Psoas muscle (tissue), 8 donors: ENCODE measurements at places on chromosomes 2 and 18. TPM values are rescaled to one million over a fixed set of nuclear protein-coding genes. Genes with fewer than 3 reads are reported as not detected.

The SKOR2 gene
- total RNA-seq: not detected

DNA sequence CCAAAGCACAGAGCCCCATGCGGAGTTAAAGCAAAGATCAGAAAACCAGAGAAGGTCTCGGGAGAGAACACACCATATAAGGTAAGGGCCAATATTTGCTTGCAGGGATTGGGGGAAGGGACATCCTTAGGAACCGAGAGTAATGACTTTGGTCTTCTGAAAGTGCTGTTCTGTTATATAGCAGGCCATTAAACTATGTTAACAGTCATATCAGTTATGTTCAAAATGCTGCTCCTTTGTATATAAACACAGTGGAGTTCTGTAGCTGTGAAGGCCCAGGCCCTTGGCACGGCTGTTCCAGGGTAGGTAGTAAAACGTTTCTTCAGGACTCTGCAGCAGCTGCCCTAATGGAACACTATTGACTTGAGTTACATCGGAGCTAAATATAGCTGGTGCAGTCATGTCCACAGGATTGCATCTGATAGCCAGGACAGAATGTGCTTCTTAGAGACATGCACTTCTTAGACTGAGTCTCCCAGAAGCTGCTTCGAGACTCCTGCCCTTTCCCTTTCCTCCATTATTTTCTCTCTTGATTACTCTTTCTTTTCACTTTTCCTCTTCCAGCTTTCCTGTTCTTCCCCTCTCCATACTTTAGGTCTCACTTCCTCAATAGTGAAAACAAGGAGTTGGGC lies 122.4 kb downstream of the SETBP1 start:
- peak; percentile 79 for DNase-seq
- peaks cover 79% of the 10 kb centered on the region for H3K4me1 ChIP-seq
- no peaks in the 10 kb centered on the region for H3K36me3 ChIP-seq
- H3K4me3 ChIP-seq: peak overlapping the region; percentile 54
- no peaks in the 10 kb centered on the region for H3K27me3 ChIP-seq
- peak overlapping the region; percentile 97 for H3K27ac ChIP-seq

DNA sequence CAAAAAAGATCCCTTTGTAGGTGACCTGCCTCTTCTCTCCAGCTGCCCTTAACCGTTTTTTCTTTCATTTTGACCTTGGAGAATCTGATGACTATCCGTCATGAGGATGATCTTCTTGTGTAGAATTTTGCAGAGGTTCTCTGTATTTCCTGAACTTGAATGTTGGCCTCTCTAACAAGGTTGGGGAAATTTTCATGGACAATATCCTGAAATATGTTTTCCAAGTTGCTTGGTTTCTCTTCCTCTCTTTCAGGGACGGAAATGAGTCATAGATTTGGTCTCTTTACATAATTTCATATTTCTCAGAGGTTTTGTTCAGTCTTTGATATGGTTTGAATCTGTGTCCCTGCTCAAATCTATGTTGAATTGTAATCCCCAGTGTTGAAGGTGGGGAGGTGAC lies 34.0 kb downstream of the ZC3H8 start:
- H3K27ac ChIP-seq: no peak overlapping the region
- no peak for DNase-seq
- no peak overlapping the region for H3K4me3 ChIP-seq
- H3K36me3 ChIP-seq: peaks cover 2% of the 10 kb centered on the region

GRCh38 chr2:138058427-138058826 lies 94.2 kb downstream of the HNMT start:
- H3K4me1 ChIP-seq: no peaks in the 10 kb centered on the region
- no peak overlapping the region for H3K4me3 ChIP-seq
- no peaks in the 10 kb centered on the region for H3K27me3 ChIP-seq
- H3K27ac ChIP-seq: no peak overlapping the region

- no peaks in the 10 kb centered on the region for H3K27me3 ChIP-seq
- no peak for DNase-seq
- no peaks in the 10 kb centered on the region for H3K4me1 ChIP-seq
- H3K4me3 ChIP-seq: no peak overlapping the region
- no peaks in the 10 kb centered on the region for H3K36me3 ChIP-seq
Observed at GRCh38 chr2:181970160-181970794, 15.4 kb upstream of the PPP1R1C start.
